NCI-H748 treated with DMSO at 0.1 percent for 48 hours (cell line): ENCODE measurements at places on chromosomes 7 and 10.

DNA sequence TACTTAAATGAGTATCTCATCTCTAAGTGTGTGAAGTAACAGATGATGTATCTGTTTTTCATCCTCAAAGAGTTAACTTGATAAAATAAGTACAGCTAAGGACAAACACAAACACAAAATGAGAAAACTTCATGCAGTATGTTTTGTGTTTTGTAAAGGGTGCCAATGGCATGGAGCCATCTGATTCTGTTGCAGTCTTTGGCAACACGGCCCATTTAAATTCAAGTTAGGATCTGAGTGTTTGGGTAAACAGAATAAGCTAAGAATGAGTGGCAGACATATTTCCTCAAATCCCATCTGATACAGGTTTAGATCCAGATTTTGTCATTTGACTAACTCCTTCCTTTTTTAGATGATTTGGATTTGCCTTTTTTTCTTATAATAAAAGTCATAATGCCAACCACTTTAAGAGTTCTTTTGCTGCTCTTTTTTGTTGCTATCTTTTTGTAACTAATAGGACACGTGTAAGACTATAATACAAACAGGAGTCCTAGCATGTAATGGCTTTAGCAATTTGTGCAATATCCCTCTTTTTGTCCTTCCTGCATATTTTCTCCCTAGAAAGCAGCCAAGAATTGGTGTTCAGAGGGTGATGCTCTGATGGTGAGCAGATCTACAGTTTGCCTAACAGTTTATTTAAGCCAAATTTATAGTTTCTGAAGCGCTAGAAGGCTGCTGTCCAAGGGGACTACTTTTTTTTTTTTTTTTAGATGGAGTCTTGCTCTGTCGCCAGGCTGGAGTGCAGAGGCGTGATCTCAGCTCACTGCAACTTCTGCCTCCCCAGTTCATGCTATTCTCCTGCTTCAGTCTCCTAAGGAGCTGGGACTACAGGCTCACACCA lies 18.9 kb upstream of the ACTA2 start:
- DNase-seq = no peak

- DNase-seq = no peak
Measured at GRCh38 chr7:148624735-148625134, 34.2 kb downstream of the C7orf33 start.

GRCh38 chr7:28070297-28071055 lies 110.1 kb downstream of the JAZF1 start:
- no peak for DNase-seq

- DNase-seq = no peak
Measured at GRCh38 chr10:3485057-3485686, 299.8 kb downstream of the KLF6 start.

- DNase-seq = no peak
Measured at GRCh38 chr10:34017281-34017680, 682.8 kb upstream of the NRP1 start.

GRCh38 chr10:344582-345200 lies 209.4 kb downstream of the ZMYND11 start:
- DNase-seq = no peak

- no peak for DNase-seq
Measured at GRCh38 chr7:156618780-156619367, 21.7 kb upstream of the RNF32 start.

- DNase-seq = no peak
Measured at GRCh38 chr7:50953820-50954219, 171.1 kb upstream of the GRB10 start.

DNA sequence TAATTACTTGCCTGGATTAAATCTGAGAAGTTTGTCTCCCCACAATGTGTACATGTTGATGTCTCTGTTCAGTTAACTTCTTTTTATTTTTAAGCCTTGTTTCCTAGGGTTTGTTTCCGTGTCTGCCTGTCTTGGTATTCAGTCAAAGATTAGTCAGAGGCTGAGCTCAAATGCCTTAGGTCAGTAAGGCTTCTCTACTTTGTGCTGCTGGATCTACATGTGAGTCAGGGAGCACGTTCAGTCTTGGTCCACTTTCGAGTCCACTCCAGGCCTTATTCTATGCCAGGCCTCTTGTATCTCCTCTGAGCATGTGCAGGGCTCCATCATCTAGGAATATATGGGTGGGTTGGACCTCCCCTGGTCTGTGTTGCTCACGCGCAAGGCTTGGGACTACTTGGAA lies 93.3 kb upstream of the FZD8 start:
- no peak for DNase-seq

GRCh38 chr7:105098863-105099515 lies 85.0 kb downstream of the KMT2E start:
- no peak for DNase-seq
